ENCODE measurements at places on chromosomes 4 and X.

DNA sequence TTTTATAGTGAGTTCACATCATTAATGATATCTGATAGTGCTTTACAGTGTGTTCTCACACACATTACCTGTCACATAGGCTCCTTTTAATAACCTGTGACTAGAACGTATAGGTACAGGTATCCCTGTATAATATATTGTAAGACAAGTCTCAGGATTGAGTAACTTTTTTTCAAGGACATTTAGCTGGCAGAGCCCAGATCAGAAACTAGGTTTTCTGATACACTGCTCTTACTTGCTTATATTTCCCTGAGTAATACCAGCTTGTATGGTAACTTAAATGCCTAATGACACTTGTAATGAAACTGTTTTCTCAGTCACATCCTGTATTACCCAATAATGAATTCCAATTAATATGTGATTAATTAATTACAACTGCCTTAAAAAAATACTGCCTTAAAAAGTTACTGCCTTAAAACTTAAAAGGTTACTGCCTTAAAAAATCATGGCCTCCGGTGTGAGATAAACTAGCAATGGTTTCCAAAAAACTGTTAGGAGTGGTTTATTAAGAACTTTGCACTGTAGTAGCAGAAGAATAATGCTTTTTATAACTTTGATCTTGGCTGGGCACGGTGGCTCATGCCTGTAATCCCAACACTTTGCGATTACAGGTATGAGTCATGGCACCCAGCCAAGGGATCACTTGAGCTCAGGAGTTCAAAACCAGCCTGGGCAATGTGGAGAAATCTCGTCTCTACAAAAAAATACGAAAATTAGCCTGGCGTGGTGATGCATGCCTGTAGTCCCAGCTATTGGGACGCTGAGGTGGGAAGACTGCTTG lies 11.9 kb downstream of the COPS4 start:
- no peak for DNase-seq

GRCh38 chrX:69298466-69299140 lies 133.3 kb upstream of the PJA1 start:
- peak; percentile 37 for DNase-seq

DNA sequence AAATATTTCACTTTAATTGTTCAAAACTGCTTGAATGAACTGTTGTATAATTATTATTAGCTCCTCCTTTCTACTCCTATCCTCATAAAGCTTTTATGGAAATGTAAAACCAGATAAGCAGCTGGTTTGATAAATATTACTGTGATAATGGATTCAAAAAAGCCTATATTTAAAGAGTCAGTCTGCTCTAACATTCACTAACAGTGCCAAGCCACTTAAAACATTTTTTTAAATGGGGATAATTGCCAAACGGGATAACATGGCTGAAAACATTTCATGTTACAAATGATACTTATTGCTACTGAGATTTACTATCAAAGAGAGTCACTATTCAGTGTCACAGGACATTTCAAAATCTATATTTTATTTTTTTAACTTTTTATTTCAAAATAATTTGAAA lies 17.4 kb downstream of the ARHGAP24 start:
- no peak for DNase-seq

- no peak for DNase-seq
These were observed 69.5 kb downstream of the AASDH start for GRCh38 chr4:56317749-56318148.

GRCh38 chrX:17185431-17185830 lies 189.6 kb upstream of the NHS start:
- peak; percentile 75 for DNase-seq

DNA sequence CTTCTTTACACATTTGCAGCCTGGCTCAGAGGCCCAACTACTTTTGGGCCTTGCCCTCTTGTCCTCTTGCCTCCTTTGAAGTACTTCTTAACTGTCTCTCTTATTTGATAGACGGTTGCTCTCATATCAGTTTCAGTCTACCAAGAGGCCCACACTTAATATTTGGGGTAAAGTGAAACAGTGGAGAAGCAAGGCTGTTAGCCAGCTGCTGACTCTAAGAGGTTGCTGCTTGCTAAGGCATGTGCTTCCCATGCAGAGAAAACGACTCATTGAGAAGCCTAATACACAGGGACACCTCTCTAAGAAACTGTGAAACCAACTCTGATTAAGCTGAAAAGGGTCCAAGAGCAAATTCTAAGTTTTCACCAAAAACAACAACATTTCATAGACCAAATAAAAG lies 94.6 kb downstream of the PPP3CA start:
- DNase-seq: no peak

DNA sequence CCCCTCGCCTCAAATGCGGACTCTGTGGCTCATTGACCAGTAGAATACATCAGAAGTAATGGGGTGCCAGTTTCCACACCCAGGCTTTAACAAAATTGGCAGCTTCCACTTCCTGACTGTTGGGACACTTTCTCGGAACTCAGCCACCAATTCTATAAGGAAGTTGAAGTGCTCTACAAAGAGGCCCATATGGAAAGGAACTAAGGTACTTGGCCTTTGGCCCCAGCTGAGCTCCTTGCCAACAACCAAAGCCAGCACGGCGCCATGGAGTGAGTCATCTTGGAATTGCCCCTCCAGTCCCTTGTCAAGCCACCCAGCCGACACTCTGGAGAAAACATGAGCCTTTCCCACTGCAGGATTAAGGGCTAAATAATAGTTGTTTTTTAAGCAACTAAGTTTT lies 262.2 kb upstream of the INTU start:
- DNase-seq: no peak

DNA sequence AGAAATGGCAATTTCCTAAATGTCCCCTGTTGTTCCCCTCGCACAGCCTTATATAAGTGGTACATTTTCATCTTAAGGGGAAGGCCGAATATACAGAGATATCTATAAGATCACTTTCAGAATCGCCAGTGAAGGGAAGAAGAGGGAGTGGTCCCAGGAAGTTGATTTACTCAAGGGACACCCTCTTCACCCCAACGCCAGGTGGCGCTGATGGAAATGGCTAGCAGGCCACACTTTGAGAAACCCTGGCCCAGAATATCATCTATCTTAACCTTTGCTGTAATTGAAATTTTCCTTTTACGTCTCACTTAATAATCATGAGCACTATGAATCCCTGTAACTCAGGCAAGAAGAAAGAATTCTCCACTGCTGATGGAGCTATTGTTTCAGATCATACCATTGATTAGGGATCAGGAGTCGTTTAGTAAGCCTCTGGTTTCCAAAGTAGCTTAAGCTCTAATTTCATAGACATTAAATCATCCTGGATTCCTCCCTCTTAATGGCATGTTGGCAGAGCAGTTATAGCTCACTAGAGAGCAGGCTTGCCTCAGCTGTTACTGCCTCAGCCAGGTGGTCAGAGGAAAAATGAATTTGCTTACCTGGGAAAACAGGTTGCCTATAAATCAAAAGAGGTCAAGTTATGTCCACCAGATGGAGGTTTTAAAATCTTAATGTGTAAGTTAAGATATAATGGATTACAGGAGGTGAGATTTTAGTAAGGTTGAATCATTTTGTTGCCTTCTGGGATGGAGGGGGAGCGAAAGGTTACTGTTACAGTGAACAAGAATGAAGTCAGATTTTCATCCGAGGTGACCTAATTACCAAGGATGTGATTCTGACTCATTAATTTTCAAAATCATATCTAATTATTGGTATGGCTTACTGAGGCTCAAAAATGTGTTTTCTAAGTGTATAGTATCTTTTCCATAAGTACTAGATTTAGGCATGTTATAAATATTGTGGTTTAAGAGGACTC lies 941.2 kb upstream of the TENM3 start:
- peak; percentile 65 for DNase-seq

- no peak for DNase-seq
These were observed 55.0 kb upstream of the FAM9B start for GRCh38 chrX:9088896-9089295.

DNA sequence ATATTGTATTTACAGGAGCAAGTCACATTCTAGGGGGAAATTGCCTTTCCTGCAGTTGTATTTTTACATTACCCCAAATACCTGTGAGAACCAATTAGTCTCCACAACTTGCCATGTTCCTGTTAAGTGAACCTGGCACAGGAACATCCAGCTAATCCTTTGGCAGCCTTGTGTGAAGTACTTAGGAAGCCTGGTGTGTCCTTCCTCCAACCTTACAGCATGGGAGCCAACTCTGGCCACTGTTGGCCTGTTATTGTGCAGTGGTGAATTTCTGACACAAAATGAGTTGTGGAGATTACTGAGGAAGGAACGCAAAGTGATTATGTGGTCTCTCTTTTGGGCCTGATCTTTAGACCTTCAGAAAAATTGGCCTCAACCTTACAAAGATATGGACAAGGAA lies 238.0 kb upstream of the PITX2 start:
- no peak for DNase-seq

DNA sequence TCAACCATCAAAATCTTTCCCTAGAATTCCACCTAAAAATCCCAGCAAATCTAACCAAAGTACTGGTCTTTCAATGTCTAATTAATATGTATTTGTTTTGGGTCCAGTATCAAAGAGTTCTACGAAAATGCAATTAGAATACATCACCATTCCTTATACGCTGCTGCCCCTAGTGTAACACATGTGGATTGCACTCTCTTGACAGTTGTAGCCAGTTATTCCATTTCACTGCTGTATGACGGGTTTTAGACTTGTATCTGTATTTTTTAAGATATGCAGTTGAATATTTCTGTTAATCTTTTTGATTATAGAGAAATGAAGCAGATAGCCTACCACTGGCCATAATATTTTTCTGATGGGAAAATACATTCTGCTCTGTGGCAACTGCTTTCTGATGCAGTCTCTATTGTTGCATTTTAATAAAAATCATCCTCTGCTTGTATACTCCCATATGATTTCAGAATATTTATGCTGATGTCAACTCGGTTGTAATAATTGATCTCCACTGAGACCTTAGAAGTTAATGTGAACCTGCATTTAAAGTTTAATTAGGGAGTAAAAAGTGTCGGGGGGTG lies 17.1 kb upstream of the PAGE2B start:
- DNase-seq: peak; percentile 18

DNA sequence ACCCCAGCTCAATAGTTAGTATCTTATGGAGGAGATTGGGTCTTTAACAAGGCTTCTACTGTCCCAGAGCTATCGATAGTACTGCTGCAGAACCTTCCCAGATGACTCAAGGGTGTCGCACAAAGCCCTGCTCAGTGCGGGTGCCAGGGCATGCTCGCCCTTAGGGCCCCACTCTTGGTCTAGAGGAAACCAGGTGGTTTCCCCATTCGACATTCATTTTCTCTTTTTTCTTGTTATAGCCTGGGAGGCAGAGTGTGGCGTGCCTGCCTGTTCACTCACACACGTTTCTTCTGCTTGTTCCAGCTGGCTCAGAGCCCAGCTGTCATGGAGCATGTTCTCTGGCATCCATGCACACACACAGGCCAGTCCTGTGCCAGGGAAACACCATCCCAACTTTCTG lies 144.5 kb downstream of the SMIM20 start:
- peak; percentile 44 for DNase-seq

DNA sequence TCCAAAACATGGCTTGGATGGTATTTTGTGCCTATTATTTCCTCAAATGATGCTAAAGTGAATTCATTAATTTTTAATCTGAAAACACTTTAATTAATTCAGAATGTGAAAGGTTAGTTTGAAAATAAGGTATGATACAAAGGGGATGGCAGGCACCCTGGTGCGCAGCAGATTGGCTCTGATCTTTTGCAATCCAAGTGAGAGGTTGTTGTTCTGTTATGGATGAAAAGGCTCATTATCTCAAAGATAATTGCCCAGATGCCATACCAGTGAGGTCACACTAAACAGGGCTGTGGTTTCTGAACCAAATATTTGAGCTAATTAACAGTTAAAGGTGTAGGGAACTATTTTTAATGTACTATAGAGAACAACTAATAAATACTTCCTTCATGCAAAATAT lies 504.9 kb downstream of the RAPGEF2 start:
- no peak for DNase-seq

Measured in fibroblast of skin of scalp (primary cell).